ENCODE measurements at places on chromosomes 7 and 10. TPM values are rescaled to one million over a fixed set of nuclear protein-coding genes. Genes with fewer than 3 reads are reported as not detected.

Gene CDNF
- total RNA-seq = 1.9 TPM

DNA sequence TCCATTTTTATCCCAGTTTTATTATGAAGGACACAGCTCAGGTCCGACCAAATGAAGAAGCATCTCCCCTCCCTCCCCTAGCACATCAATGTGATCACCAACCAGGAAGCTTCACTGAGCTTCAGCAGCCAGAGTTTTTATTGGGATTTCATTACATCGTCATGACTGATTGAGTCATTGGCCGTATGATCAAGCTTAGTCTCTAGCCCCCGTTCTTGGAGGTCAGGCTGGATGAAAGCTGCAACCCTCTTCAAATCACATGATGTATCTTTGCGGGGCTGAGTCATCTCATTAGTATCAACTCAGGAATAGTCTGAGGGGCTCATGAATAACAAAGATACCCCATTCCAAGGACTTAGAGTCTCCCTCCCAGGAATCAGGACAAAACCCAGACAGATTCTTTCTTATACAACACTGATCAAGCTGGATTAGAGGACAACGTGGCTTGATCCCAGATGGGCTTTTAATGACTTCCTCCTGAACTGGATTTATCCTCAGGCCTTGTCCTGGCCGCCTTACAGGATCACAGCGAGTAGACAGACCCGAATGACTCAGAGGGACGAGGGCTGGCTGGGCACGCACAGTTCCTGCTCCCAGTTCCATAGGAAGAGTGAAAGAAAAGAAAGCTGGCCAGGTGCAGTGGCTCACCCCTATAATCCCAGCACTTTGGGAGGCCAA lies 14.5 kb downstream of the LIMK1 start:
- DNase-seq = no peak
- H3K4me1 ChIP-seq = peaks cover 9% of the 10 kb centered on the region
- H3K4me3 ChIP-seq = peak overlapping the region; percentile 72
- peaks cover 10% of the 10 kb centered on the region for H3K36me3 ChIP-seq
- H3K27ac ChIP-seq = no peak overlapping the region

DNA sequence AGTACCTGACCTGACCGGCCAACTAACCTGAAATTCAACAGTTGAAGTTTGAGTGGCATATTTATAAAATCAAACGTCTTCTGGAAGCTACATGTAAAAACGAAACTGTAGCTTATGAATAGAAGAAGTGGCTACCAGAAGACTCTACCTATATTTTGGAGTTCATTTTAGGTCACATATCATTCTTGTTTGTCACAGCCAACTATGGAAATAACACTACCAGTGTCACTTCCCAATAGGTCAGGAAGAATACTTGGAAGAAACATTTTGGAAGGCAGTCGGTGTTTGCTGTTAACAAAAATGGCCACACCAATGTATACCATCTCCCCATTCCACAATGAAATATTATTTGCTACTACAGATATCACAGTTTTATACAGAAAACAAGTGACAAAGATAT lies 12.6 kb downstream of the TWIST1 start:
- H3K4me1 ChIP-seq = peaks cover 23% of the 10 kb centered on the region
- H3K4me3 ChIP-seq = no peak overlapping the region
- no peak for DNase-seq
- H3K27ac ChIP-seq = no peak overlapping the region
- no peaks in the 10 kb centered on the region for H3K36me3 ChIP-seq
- peaks cover 22% of the 10 kb centered on the region for H3K27me3 ChIP-seq

- no peak for DNase-seq
- no peaks in the 10 kb centered on the region for H3K27me3 ChIP-seq
- no peaks in the 10 kb centered on the region for H3K36me3 ChIP-seq
Observed at GRCh38 chr7:29126804-29127203, 19.5 kb downstream of the CPVL start.
